ENCODE measurements at places on chromosomes 3 and 15.

GRCh38 chr3:58218904-58219303, 8.1 kb upstream of the DNASE1L3 start:
- no peak for DNase-seq

DNA sequence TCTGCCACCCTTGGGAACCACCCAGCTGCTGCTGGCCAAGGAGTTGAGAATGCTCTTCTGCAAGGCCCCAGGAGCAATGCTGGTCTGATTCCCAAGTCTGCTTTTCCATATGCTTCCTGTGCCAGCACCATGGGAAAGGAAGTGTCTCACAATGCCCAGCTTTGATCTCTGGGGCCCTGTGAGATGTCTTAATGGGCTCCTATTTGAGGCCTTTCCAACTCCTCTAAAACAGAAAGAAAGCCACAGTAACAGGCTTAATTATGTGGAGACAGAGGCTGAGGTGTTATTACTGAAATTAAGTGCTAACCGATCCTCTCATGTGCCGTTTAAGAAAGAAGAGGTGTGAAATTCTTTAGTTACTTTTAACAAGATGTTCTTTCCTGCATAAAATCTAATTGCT, 4.5 kb downstream of the EOGT start:
- no peak for DNase-seq

GRCh38 chr15:84741121-84741520, 7.3 kb upstream of the ZNF592 start:
- no peak for DNase-seq

GRCh38 chr3:167228135-167228534, 152.0 kb downstream of the ZBBX start:
- no peak for DNase-seq

All from activated CD8-positive, alpha-beta memory T cell treated with anti-CD3 and anti-CD28 coated beads, Interleukin-2, amount 50 U/mL, for 4 hours (primary cell).